H54 (cell line): ENCODE measurements at places on chromosomes 4 and X.

DNA sequence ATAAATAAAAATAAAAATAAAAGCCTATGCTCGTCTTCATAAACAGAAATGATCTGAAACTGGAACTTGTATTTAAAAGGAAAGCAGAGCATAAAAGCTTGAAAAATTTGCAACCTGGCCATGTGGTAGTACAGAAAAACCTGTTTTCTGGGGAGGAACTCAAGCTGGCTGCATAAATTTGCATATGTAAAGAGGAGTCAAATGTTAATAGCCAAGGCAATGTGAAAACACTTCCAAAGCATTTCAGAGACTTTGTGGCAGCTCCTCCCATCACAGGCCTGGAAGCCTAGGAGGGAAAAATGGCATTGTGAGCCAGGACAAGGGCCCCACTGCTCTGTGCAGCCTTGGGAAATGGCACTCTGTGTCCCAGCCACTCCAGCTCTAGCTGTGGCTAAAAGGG, 727.9 kb upstream of the DIAPH2 start:
- DNase-seq, result no peak

DNA sequence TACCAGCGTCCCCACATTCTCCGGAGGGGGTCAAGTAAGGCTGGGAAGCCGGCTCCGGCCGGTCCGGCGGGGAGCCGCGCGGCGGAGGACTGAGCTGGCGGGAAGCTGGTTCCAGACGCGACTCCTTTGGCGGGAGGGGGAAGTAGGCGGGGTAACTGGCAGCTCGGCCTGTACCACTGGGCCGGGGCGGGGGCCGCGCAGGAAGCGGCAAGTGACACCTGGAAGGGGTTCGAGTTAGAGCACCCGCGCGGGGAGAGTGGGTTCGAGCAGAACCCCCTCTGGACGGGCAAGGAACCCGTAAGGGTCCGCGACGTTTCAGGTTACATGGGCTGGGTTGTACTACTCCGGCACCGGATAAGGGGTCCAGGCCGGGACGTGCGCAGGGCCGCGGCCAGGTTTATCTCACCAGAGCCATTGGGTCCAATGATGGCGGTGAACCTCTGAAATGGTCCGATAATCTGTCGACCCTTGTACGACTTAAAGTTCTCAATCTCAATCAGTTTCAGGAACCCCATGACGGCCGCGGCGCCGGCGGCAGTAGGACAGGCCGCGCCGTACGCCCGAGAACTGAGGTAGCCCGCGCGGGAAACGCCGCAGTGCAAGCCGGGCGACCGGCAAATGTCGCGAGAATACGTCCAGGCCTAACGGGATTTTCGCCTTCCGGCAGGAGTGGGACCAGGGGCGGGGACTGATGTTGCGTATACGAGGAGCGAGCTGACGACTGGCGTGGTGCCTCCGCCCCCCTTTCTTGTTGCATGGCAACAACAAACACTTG, at the start of gene SMC1A:
TSS of gene SMC1A (minus strand) at position 569 of the 775 bp plus-strand sequence. CDS start at position 515, 54 bp downstream.
- peak; percentile 55 for DNase-seq

GRCh38 chr4:1968686-1969295, 40.0 kb downstream of the NELFA start:
- DNase-seq, result no peak

GRCh38 chr4:172721659-172722058, 447.0 kb upstream of the GALNT7 start:
- no peak for DNase-seq

DNA sequence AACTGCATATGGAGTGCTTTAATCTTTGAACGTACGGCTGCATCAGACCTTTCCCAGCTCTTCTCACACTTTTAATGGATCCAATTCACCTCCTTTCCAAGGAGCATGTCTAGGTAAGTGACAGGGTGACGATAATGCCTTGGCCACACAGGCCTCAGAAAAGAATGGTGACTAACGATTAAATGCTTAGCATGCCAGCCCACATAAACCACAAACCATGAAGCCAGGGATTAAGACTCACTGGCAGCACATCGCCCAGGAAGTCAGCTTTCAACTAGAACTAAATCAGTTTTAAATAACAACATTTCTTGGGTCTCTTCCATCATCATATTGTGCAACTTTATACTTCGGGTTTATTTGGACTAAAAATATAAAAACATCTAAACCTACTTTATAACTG, 28.7 kb downstream of the INPP4B start:
- DNase-seq, result peak; percentile 14

- DNase-seq, result no peak
Observed at GRCh38 chrX:76148041-76148665, 24.7 kb upstream of the PBDC1 start.

DNA sequence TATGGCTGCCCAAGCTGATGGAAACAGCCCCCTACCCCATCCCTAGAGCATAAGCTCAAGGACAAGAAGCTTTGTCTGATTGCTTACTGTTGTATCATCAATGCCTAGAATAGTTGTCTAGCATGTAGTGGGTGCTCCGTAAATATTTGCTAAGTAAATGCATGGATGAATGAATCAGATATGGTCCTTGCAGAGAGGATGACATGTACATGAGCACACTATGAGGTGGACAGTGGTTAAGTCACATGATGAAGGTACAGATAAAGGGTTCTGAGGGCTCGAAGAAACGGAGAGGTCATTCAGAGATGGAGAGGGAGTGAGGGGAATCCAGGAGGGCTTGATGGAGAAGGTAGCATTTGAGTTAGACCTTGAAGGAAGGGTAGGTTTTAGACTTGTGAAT, 214.2 kb downstream of the RBMX2 start:
- DNase-seq, result no peak

DNA sequence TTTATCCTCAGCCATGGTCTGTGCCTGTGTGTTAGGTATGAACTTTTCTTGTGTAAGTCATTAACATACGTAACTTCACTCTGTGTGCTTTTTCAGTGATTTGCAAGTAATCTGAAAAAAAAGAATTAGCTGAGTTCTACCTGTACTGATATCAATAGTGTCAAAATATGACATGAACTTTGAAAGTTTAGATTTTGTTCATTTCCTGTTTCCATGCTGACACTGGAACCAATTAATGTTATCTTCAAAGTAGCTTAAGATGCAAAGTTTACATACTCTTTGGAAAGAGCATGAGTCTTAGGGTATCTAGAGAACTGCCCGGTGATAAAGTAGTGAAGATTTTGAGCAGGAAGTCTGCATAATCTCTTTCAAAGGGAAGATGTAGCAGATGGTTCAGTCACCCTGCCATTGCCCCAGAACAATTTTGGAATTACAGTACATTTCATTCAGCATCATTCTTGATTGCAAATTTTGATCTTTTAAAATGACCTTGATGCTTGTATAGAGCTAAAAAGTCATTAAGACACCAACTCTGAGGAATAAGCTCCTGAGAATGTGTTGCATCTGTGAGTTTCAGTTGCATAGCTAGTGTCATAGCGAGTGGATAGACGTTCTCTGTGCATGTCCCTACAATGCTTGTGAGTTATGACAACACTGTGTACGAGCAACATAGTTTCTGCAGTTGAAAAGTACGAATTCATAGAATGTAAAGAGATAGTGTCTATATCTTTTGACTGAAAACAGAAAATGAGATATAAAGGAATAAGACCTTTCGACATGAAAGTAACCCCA, 130.5 kb downstream of the PTTG2 start:
- DNase-seq, result no peak

DNA sequence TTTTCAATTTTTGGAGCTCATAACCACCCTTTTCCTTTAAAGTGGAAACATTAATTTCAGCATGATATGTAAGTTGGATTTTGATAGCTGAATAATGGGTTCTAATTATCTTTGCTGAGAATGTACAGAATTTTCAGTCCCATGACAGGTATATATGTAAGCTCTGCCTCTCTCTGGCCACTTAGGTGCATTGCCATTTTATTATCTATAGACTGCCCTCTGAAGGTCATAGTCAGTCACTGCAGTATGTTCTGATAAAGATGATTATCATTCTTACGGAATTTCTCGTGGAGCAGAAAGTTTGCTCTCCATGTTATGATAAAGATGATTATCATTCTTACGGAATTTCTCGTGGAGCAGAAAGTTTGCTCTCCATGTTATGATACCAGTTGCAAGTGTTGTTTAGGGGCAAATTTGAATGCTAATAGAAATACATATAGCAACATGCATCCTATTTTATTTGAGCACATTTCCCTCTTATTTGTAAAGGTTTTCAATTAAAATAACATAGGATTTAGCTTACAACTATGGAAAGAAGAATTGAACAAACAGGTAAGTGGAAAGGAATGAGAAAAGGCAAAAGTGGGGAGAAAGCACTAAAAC, 10.4 kb downstream of the AFP start:
- DNase-seq, result no peak

GRCh38 chrX:137172317-137172948, 138.6 kb upstream of the GPR101 start:
- DNase-seq, result no peak

DNA sequence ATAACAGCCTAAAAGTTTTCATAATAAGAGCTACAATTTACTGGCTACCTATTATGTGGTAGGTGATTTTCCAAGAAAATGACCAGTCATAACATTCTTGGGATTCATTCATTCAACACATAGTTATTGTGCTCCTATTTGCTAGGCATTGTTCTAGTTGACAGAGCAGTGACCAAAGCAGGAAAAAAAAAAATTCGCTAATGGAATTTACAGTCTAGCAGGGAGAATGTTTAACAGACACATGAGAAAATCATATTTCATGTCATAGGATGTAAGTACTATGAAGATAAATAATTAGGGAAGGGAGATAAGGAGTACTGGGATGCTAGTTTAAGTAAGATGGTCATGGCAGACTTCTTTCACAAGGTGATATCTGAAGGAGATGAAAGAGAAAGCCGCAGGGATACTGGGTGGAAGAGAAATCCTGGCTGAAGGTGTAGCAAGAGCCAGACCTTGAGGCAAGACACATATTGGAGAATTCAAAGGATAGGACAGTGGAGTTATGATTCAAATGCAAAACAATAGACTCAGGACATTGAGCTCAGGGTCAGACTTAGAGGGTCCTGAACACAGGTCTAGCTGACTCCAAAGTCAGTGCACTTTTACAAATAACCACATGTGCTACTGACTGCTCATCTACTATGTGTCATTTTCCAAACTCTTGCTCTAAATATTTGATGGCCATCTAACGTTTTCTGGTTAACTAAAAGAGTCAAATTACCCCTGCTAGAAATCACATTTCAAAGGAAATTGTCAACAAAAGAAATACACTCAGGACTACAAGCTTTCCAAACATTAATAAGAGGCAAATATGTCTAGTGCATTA, 20.4 kb downstream of the SPCS3 start:
- DNase-seq, result no peak

DNA sequence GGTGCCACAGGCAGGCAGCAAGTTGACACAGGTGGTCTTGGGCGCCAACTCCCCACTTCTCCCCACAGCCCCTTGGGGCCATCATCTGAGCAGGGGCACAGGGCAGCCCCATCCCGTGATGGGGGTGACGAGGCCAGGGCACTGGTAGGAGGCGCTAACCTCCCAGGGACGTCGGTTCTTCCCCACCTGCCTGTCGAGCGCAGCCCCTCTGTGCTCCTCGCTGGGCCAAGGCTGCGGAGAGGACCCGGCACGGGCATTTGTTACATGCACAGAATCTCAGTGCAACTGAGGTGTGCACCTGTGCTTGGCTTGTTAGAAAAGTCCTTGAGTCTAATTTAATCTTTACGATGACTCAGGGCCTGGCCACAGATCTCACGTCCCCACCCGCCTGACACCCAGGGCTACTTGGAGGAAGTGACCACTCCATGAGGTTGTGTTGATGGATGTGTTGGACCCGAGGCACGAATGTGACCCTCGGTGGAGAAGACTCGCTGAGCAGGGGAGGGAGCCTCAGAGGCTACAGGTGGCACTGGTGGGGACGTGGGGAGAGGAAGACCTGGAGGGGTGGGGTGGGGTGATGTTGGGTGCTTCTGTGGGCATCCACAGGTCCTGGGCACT, 3.1 kb upstream of the SH3TC1 start:
- DNase-seq, result no peak

DNA sequence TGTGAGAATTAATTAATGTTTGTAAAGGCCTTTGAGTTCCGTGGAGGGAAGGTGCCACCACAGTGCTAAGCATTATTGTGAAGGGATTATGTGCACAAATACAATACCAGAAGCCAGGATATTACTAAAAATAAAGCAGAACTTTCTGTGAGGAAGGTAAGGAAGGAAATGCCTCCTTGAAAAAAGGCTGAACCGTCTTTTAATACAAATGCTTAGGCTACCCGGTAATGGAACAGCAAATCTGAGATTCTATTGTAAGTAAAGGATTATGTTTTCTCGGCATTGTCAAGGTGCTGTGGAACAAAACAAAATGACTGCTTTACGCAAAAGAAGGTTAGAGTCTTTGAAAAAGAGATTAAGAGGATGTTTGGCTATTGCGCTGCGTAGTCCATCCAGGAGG, 57.9 kb upstream of the SPRY1 start:
- DNase-seq, result no peak

DNA sequence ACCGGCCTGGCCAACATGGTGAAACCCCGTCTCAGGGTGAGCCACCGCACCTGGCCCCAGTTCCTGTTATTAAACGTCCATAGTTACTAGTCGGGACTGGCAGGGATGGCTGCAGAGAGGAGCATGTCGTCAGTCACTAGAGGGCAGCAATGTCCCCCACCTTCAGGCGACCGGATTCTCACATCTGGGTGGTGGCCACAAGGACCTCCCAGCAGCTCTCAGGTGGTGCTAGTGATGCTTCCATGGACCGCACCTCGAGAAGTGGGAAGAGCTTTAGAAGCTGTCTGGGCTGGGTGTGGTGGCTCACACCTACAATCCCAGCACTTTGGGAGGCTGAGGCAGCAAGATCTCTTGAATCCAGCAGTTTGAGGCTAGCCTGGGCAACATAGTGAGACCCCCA, 13.3 kb upstream of the IL3RA start:
- no peak for DNase-seq

DNA sequence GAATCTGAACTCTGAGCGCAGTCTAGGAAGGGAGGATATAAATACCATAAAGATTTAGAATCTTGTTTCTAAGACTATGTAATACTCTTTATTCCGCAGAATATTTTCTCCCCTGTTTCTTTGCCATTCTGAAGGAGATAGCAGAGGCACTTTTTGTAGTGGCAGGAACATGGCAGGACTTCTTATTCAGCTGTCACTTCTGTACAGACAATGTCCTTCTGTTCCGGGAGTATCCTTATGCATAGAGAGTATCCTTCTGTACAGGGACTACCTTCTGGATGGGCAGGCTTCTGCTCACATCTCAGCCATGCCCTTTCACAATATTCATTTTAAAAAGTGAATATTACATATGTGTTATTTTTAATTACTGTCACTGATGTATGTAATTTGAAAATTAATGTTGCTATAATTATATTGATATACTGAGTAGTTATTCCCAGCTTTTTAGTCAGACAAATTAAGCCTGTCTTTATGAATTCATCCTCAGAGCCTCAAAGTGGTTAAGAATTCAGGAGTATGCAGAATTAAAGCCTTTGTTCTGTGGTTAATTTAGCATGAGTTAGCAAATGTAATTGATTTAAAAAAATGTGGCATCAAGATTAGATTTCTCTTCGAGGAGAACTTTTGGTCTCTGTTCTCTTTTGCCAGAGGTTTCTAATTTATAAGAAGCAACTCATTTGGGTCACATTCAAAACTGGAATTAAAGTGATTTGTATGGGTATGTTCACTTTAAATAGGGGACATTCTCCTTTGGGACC, 174.4 kb downstream of the FHIP1A start:
- no peak for DNase-seq
